ENCODE measurements at places on chromosomes 4 and X. TPM values are rescaled to one million over a fixed set of nuclear protein-coding genes. Genes with fewer than 3 reads are reported as not detected.

GRCh38 chrX:140190441-140191108 lies 225.3 kb upstream of the CXorf66 start:
- no peak for ATAC-seq

The TMEM47 gene
- 210 TPM for total RNA-seq

DNA sequence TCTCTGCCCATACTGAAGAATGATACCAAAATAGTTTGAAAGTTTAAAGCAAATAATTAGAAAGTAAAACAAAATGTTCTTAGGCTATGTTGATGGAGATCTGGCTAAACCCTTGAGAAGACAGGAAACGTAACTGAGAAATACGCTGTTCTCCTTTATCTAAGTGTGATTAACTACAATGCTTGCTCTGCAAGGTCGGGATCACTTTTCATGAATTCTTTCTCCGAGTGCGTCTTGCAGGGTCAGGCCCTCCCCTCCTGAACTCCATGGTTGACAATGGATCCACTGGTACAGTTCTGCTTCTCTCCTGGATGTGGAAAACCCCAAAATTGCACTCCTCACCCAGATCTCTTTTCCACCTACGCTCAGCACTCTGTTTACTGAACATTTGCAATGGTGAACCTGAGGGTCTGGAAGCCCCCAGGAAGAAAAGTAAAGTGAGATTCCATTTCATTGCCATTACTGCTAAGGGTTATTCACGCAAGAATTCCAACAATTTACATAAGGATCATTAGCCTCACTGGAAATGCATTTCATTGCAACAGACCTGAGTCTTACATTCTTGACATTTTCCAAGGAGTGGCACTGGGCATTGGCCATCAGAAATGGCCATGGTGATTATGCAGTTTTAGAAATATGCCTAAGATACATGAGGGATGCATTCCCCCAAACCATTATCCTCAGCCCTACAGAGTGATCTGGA lies 24.6 kb upstream of the WWC2 start:
- ATAC-seq: no peak

GRCh38 chr4:187606581-187606980 lies 389.0 kb upstream of the ZFP42 start:
- ATAC-seq: no peak

The MAGEB17 gene
- 1.4 TPM for total RNA-seq

- ATAC-seq: no peak
Observed at GRCh38 chr4:155972098-155972497, 18.4 kb upstream of the CTSO start.

- no peak for ATAC-seq
Observed at GRCh38 chrX:155766321-155766720, 114.8 kb upstream of the VAMP7 start.

DNA sequence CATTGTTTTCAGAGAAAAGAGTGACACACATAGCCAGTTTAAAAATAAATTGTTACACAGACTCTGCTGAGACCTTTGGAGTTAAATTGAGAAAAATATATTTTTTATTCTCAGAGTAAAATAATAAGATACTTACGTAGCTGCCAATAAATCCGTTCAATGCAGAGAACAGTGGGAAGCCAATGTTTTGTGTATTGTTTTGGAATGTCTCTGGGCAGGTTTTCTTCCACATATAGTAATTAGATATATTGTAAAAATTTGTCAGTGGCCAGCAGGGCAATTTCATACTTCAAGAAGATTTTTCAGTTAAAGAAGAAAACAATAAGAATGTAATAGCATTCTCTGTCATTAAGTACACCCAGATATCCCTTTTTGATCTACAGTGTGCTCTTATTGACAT lies 999.5 kb upstream of the INTU start:
- no peak for ATAC-seq

The CHIC2 gene
- total RNA-seq: 37.7 TPM

GRCh38 chrX:142854970-142855369 lies 170.8 kb upstream of the SPANXN4 start:
- ATAC-seq: no peak

The NDST3 gene
- not detected for total RNA-seq
